Cortex of kidney (tissue), 1 donor: ENCODE measurements at places on chromosomes 1 and 21.

DNA sequence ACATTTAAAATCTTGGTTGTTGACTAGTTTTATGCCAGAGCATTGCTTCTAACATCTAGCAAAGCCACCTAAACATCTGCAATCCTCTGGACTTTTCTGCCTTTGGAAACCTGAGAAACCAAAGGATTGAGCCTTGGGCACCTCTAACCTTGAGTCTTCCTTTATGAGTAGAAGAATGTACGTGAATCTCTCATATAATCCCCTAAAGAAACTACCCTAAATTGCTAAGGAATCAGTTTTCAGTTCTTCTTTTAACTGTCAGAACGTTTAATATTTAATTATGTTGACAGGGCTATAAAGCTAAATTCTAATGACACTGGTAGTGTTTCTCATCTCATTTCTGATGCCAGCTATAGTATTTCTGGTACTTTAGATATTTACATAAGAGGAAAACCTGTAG is 997.3 kb downstream of the AMY1C start:
- DNase-seq: no peak

DNA sequence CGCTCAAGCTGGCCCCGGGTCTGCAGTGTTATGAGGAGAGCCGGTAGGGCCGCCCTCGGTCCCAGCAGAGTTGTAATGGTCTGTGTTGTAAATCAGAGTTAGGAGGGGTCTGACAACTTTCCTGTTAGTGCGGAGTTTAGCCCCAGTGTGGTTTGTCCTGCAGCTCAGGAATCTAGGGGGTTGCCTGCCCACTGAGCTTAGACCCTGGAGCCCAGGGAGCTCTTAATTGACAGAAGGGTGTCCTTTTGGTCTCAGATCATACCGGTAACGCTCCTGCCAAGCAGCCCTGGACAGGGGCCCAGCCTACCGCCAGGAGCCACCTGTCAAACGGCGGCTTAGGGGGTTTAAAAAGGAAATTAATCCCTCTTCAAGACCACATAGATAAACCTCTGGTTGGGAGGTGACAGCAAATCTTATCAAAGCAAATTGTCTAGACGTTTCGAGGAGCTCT is 164.4 kb downstream of the DYRK1A start:
- DNase-seq: no peak

DNA sequence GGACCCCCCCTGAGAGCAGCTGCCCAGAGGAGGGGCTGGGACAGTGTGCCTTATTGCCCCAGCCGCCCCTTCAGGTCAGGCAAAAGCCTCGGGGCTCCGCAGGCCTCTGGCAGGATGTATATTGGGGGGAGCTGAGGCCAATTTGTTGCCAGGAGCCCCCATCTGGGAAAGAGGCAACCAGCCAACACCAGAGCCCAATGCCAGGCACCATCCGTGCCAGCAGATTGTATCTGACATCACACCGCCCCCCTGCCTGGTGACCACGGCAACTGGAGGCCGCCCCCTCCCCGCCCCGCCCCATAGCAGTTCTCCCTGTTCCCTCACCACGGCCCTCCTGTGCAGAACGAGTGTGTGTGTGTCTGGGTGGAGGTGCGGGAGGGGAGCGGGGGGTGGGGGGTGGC is 3.6 kb upstream of the PLEKHG5 start:
- DNase-seq: no peak

- DNase-seq: no peak
These were observed 2.3 kb downstream of the KRTAP10-8 start for GRCh38 chr21:44614161-44614631.
